ENCODE measurements at places on chromosomes 16 and 17.

GRCh38 chr17:9900044-9900594 lies 5.0 kb downstream of the RCVRN start:
- no peak for DNase-seq

GRCh38 chr16:70726892-70727361 lies 41.1 kb upstream of the MTSS2 start:
- DNase-seq: no peak

DNA sequence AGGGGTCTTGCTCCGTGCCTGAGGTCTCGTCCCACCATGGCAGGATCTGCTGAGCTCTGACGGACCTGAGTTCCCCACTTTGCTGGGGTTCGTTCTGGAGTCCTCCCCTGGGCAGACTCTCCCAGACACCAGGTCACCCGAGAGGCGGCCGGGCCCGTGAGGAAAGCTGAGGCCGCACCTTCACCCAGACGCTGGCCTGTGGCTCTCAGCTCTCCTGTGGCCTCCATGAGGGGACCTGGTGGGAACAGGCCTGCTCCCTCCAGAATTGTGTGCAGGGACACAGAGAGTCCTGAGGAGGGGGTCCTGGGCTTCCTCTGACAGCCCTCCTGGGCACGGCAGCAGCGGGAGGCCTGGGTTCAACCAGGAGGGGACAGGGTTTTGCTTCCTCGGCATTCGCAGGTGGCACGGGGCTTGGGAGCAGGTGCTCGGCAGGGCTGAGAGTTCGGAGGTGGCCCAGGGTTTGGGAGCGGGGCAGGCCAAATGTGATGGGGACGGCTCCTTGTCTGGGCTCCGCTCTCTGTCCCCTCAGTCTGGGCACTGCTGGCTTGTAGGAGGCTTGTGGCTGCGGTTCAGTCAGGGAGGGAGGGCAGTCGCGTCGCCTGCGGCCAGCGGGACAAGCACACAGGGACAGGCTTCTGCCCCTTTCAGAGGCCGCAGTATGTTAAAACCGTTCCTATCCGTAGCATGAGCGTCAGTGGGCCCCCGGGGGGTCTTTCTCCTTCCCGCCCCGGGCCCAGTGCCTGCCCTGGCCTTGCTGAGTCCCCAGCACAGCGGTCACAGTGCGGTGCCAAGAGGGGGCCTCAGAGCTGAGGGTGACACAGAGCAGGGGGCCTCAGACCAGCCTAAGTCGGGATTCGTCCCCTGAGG lies 8.1 kb upstream of the SNAI3 start:
- no peak for DNase-seq

DNA sequence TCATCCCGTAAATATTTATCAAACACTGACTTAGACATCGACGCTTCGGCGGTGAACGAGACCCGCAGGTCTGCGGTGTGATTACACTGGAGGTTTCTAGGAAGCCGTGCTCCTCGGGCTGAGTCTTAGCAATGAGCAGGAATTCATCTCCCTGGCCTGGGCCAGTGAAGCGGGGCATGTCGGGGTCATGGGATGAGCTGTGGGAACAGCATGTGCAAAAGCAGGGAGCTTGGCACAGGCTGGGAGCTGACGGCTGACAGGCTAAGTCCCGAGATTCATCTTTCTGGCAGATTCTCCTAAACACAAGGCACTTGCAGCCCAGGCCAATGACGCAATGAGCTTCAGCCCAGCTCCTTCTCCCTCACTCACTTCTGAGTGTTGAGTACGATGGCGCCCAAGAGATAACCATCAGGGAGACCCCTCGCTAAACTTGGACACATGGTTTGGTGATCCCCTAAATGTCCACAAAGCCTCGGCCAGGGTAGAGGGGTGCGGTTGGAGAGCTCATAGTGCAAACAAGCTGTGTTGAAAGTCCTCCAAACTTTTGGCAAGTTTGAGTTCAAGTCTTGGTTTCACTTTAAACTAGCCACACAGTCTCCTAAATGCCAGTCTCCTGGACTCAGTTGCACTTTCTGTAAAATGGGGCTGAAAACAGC lies 12.8 kb downstream of the CRISPLD2 start:
- no peak for DNase-seq

- DNase-seq: no peak
These were observed 4.4 kb downstream of the RNF135 start for GRCh38 chr17:30975042-30975820.

- no peak for DNase-seq
These were observed 166.1 kb downstream of the PRKCA start for GRCh38 chr17:66468241-66469087.

DNA sequence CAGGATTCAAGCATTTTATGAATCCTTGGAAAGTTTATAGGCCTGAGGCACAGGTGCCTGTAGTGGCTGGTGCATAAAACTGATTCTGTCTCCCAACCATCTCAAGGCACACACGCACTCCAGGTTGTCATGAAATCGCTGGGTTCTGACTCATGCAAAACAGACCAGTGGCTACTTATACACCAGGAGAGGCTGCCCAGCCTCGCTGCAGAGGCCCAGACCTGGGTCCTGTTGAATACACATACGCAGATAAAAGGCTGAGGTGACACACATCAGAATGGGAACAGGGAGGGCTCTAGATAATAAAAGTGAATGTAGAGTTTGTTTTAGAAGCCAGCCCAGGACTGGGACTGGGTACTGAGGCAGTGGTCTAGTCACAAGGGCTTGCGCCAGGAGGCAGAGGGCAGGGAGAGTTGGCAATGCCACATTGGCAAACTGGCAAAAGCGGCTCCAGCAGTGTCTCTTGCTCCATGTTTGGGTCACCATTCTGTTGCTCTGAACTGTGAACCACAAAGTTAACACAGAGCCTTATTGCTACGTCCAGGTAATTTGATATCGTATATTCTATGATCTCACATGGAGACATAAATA lies 13.6 kb downstream of the OR1D5 start:
- no peak for DNase-seq

DNA sequence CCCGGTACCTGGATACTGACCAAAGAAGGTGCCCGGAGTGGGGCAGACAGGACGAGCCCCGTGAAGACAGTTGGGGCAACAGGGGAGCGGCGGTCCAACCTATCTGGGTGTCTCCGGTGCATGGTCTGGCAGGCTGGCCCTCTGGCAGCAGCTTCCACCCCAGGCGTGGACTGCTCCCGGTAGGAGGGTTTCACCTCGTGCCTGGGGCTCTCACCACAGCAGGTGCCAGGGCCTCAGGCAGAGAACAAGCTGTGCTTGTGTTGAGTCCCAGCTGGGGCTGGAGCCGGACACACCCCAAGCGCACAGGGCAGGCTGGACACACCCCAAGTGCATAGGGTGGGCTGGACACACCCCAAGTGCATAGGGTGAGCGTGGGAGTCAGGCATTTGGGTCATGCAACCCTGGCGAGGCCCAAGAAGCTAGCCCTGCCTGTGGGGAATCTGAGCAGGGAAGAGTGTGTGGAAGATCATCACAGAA lies 1.5 kb upstream of the FBXL16 start:
- no peak for DNase-seq

DNA sequence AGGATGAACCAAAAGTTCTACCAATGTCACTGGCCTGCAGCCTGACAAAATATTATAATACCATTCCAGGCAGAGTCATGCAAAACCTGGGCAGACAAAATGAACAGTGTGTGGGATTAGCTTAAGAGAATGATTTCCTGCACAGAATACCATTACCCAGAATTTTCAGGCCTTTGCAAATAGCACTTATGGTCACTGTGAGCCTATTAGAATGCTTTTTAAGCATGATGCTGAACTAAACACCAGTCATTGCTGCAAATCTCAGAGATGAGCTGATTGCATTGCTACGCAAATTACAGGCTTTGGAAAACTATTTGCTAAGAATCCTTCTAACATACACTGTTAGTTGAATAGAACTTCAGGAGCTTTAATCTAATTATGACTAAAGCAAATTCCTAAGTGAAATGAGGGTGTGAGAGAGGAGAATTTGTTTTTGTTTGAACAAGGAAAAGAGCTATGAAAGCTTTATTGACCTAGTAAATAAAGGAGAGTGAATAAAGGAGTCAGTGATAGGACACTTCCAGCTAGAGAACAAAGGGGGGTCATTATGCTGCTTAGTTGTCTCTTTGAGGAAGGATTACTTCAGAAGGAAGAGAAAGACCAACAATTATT lies 398.8 kb downstream of the HS3ST3B1 start:
- DNase-seq: no peak

GRCh38 chr16:1194665-1195392 lies 30.2 kb downstream of the TPSG1 start:
- no peak for DNase-seq

GRCh38 chr17:36937001-36937958 lies at the start of gene LHX1:
TSS of gene LHX1 (plus strand) at chr17:36937475. CDS start at chr17:36938198, 723 bp downstream.
- no peak for DNase-seq

- no peak for DNase-seq
These were observed 429.0 kb upstream of the CDH5 start for GRCh38 chr16:65937455-65937854.

GRCh38 chr16:85068746-85069145 lies 41.2 kb downstream of the KIAA0513 start:
- no peak for DNase-seq

GRCh38 chr17:80124351-80124981 lies 22.5 kb downstream of the EIF4A3 start:
- DNase-seq: no peak

GRCh38 chr16:4058386-4058785 lies 57.9 kb downstream of the ADCY9 start:
- no peak for DNase-seq

- no peak for DNase-seq
These were observed 1.3 kb downstream of the RILP start for GRCh38 chr17:1648173-1648962.

DNA sequence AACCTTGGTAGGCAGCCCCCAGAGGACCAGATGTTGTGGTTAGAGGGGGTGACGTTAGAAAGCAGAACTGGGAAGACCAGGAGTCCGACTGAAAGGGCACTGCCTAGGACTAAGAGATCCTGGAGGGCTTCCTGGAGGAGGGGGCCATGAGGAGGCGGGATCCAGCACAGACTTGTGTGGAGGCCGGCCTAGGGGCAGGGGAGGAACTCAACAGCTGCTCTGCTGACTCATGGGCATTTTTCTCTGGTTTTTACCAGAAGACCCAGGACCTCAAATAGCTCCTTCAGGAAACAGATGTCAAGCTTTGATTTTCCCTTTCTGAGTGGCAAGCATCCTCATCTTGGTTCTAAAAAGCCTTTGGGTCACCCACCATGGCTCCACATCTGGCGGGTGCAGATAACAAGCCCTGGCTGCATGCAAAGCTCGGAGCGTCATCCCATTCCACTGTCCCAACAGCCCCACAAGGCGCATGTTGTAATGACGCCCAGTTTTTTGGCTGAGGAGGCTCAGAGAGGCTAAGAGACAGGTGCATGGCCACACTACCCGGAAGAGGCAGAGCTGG lies 29.0 kb downstream of the IL21R start:
- DNase-seq: no peak

DNA sequence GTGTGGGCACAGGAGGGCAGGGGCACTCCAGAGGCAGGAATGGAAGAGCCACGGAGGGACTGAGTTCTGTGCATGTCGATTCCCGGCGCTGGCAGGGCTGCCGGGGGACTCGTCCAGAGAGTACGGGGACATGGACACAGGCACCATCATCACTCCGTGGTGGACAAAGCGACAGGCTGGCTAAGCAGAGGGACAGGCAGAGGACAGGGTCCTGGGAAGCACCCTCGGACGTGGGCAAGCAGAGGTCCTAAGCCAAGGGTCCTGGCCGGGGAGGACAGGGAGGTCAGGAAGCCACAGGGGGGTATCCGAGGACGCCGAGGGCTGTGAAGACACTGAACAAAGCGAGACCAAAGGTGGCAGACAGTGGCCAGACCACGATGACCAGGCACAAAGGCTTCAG lies 44.3 kb upstream of the ENPP7 start:
- no peak for DNase-seq

- no peak for DNase-seq
These were observed 13.2 kb downstream of the C17orf50 start for GRCh38 chr17:35773679-35774425.

DNA sequence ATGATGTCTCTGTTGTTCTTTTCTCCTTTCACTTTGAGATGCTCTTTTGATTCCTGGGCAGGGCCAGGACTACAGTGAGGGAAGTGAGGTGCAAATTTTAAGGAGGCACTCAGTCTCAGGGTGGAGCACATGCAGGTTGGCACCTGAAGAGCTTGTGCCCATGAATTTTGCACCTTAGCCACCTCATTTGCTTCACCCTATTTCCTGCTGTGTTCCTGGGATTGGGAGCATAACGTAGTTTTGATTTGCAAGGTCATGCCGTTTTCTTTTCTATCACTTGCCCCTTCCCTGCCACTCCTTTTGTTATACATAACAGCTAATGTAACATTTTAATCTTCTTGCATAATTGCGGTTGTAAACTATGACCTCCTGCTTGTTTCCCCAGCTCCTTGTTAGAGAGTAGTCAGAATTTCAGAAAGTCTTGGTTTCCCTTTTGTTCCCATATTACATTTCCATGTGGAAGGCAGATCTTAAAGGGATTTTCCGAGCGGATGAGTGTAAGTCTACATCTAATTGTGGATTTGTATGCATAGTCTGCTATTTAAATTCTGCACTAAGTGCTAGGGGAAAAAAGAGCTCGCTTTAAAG lies 9.8 kb downstream of the PMFBP1 start:
- no peak for DNase-seq

GRCh38 chr16:51522902-51523301 lies 371.8 kb upstream of the SALL1 start:
- no peak for DNase-seq

DNA sequence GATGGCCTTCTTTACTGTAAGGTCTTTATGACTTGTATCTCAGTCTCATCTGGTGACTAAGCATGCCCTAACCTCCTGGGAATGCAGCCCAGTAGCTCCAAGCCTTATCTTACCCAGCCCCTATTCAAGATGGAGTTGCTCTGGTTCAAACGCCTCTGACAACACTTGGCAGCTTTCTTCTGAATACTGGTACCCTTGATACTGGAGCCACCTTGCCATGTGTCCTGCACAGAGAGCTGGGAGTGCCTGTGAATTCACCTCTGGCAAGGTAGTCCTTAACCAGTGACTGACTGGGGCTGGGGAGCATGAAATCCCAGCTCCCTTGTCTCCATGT lies 17.2 kb downstream of the NUDT7 start:
- no peak for DNase-seq

DNA sequence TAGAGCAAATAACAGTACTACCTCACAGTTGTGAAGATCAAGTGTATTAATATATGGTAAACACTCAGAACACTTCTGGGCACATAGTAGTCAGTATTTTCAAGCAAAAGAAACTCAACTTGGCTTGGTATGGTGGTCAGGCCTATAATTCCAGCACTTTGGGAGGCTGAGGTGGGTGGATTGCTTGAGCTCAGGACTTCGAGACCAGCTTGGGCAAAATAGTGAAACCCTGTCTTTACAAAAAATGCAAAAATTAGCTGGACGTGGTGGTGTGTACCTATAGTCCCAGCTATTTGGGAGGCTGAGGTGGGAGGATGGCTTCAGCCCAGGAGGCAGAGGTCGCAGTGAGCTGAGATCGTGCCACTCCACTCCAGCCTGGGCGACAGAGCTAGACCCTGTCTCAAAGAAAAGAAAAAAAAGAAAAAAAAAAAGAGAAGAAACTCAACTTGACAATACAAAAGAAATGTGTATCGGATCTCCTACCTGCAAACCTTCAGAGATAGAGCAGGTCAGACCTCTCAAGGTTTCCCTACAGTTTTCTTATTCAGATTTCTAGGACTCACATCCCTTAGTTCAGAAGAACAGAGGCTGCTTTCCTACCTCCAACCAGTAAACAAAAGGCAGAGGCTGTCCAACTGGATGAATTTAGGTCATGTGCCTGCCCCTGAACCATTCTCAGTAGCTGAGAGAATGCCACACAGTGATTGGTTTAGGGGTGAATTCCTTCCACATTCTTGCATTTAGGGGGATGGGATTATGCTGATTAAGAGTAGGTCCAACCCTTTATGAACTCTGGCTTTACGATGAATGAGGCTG lies 1.7 kb upstream of the KPNA2 start:
- DNase-seq: no peak

GRCh38 chr17:64335486-64335885 lies 55.2 kb downstream of the PECAM1 start:
- DNase-seq: no peak

- no peak for DNase-seq
These were observed 1.4 kb downstream of the SHISA6 start for GRCh38 chr17:11242411-11242810.
